ENCODE measurements at places on chromosomes 5 and 9.

DNA sequence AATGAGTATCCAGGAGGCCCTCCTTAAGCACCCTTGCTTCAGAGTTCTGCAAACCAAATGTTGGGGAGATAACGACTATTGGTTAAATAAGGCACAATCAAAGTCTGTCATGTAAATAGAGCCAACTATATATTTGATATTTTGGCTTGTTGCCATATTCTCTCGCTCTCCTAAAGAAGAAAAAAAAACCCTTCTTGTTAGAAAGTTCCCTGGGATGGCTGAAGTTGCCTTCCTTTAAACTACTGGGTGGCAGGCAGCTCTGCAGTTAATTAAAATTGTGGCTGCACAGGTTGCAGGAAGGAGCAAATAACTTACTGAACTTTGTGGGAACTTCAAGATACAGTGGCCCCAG lies 227.0 kb upstream of the ANKRD55 start:
- no peak for DNase-seq

GRCh38 chr5:21802869-21803490 lies 1050.2 kb downstream of the CDH12 start:
- DNase-seq, result no peak

- DNase-seq, result no peak
Observed at GRCh38 chr5:8714198-8714597, 831.7 kb downstream of the SEMA5A start.

DNA sequence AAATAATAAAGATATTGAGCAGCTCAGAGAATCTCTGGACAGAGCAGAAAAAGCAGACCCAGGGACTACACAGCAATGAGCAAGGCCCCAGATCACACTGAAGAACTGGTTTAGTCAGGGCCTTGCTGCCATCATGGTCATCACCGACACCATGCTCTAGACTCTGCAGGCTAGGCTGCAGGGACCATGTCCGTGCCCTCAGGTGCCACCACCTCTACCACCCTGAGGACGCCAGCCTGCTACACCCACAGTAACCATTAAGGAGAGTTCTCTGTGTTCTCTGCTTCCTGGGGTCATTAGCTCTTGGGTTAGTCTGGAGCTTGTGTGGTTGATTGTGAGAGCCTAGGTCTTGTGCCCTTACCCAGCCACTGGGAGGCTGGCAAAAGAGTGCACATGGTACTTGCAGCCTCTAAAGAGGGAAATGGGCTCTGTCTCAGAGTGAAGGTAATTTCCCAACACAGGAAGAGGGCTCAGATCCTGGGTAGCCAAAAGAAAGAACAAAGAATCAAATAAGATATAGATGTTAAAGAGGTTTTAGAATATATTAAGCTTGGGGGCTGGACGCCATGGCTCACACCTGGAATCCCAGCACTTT lies 31.9 kb upstream of the JADE2 start:
- DNase-seq, result no peak

GRCh38 chr5:34977934-34978613 lies 48.7 kb downstream of the DNAJC21 start:
- DNase-seq, result no peak

GRCh38 chr5:42496397-42497156 lies 73.3 kb downstream of the GHR start:
- DNase-seq, result no peak

- no peak for DNase-seq
Observed at GRCh38 chr5:96133341-96134079, 171.9 kb upstream of the ELL2 start.

GRCh38 chr9:134206311-134207300 lies 42.2 kb upstream of the RNU6ATAC start:
- no peak for DNase-seq

- no peak for DNase-seq
Observed at GRCh38 chr5:151670953-151671636, 15.6 kb downstream of the SPARC start.

DNA sequence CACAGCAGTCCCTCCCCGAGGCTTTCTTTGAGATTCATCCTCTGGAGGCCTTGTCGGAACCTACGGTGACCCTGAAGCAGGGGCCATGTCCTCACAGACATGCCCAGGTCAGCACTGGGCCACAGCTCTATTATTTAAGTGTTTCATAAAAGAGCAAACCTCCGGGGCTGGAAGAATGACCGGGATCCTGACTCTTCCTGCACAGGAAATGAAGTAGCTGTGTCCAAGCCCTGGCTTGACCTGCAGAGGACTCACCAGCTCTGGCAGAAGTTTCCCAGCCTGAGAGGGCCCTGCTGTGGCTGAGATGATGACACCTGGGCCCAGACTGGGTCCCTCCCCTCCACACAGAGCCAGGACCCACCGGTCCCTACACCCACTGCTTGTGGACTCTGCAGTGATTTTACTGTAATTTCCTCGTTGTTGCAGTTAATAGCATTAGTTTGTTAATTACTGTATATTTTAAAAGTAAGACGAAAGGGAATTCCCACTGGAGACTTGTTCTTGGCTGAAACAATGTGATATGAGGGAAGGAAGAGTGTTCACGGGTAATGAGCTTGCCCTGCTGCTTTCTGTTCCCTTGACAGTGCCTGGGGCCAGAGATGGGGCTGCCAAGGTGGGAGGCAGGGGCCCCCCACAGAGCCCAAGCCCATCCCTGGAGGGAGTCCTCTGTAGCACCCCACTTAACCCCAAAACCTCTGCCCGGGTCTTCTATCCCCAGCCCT lies 72.2 kb downstream of the PCDH1 start:
- DNase-seq, result no peak

- no peak for DNase-seq
Observed at GRCh38 chr5:157294407-157295091, 28.6 kb downstream of the CYFIP2 start.

DNA sequence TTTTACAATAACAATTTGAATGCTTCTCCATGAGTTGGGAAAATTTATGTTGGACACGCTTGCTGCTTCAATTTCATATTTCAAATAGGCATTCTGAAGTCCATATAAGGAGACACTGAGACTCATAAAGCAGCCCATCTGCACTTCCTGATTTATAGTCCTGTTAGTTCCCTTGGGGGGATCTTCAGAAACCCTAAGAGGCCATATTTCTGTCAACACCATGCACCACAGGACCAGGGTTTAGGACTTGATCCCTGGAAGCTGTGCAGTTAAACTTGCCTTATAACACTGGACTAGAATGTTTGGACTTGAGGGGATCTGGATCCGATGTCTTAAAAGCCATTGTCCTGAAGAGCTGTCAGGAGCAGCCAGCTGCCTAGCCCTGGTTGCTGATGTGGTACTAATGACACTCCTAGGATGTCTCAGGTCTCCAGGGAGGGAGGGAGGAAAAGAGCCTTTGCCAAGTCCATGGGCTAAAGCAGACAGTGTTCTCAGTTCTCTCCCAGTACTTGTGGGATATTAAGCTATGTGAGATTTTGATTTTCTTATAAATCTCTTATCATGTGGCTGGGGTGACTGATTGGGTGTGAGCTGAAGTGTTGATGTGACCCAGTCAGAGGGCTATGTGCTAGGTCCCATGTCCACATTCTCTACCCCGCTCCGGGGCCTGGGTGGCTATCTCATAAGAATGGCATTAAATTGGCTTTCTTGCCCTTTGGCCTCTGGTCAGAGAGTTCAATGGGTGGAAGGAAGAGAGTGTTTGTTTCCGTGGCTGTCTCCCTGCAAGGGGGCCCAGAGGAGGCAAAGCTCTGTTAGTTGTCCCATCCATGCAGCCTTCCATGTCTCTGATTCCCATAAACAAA lies 399.8 kb downstream of the OSTF1 start:
- no peak for DNase-seq

GRCh38 chr5:606526-607399 lies 5.4 kb upstream of the CEP72 start:
- DNase-seq, result no peak

- DNase-seq, result peak; percentile 97
Observed at GRCh38 chr9:36258208-36258995, at the start of gene GNE. Gene GNE (minus strand): TSS chr9:36258448. CDS start chr9:36249355, 9,093 bp downstream.

GRCh38 chr9:136059851-136060670 lies 35.0 kb downstream of the NACC2 start:
- DNase-seq, result no peak

DNA sequence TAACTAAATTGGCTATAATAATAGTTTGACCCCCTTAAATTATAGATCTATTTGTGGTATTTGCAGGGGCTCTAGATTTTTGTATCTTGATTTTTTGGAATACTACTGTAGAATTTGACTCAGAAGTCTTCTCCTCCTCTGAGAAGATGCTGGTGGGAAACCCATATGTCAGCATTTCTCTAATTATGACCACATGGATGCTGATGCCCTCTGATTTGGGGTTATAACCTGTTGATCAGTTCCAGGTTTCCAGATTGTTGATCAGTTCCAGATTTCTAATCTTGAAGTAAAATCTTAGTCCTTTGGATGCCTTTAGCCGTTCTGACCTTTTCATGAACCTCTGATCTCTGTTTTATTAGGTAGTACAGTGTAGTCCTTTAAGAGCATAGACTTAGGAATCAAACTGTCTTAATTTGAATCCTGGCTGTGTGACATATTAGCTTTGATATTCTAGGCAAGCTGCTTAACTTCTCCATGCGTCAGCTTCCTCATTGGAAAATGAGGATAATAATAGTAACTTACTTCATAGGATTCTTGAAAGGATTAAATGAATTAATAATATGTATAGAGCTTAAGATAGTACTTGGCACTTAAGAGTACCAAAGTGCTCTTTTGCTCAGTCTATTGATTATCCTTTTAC lies 8.1 kb downstream of the FSD1L start:
- no peak for DNase-seq

- no peak for DNase-seq
Observed at GRCh38 chr9:38015266-38015665, 53.8 kb downstream of the SHB start.

- DNase-seq, result peak; percentile 14
Observed at GRCh38 chr5:120457839-120458507, 6.1 kb upstream of the PRR16 start.

DNA sequence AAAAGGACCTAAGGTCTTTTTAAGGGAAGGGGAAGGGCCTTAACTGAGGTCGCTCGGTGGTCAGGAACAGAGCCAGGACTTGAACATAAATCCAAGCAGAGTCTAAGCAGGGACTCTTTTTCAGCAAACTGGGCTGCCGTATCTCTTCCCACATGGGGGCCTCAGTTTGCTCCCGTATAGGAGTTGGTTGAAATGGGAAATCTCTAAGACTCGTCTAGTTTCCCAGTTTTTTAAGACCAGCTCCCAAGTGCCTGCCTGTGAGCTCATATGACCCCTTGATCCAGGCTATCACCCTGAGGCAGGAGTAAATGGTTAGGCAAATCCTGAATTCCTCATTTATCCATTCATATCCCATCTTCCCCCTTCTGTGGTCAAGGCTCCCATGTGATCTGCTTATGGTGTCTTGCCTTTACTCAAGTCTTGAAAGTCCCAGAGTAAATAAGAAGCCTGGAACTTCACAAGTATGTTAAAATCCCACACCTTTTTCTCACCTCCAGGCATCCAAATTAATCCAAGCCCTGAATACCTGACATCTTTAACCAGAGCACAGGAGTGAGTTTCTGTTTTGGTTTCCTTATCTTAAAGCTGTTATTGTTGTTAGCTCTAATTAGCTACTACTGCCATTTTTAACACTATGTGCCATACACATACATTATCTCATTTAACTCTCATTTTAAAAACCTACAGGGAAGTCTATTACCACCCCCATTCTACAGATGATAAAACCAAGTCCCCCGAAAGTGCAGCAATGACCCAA lies 3.0 kb downstream of the ARSI start:
- no peak for DNase-seq

DNA sequence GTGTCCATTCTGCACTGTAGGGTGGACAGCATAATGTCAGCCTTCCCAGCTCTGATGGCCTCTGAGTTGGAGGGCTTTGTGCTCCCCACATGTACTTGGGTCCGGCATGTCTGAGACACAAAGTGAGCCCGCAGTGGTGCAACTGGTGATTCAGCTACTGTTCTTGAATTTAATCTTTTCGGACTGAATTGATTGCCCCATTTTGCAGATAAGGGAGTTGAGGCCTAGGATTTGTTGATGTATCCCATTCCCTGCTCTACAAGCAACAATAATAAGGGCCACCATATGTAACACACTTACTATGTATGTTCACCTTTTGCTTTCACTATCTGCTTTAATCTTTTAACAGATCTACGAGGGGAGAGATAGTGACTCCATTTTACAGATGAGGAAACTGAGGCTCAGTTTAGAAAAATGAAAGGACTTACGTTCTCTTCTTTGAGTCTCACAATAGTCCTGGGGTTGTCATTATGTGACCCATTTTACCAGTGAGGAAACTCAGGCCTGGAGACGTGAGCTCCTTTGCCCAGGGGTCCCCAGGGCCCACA lies 4.5 kb downstream of the GSN start:
- no peak for DNase-seq

GRCh38 chr5:77873239-77873638 lies 97.1 kb upstream of the TBCA start:
- no peak for DNase-seq

DNA sequence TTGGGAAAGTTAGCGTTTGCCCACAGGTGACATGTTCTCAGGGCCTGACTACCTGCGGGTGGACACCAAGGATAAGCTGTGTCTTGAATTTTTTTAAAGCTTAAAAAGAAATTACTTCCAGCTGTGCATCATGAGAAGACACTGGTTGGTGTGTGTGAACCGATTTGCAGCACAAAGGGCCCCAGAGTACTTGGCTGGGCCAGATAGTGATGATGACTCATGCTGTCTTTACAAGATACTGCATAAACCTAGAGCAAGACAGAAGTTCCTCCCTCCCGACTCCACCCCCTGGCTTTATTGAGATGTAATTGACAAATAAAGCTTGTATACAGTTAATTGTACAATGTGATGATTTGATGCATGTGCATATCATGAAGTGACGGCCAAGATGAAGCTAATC lies 212.8 kb downstream of the NXNL2 start:
- DNase-seq, result no peak

GRCh38 chr5:9239626-9240025 lies 306.2 kb downstream of the SEMA5A start:
- no peak for DNase-seq

GRCh38 chr5:54703565-54704255 lies 186.2 kb downstream of the SNX18 start:
- DNase-seq, result no peak

DNA sequence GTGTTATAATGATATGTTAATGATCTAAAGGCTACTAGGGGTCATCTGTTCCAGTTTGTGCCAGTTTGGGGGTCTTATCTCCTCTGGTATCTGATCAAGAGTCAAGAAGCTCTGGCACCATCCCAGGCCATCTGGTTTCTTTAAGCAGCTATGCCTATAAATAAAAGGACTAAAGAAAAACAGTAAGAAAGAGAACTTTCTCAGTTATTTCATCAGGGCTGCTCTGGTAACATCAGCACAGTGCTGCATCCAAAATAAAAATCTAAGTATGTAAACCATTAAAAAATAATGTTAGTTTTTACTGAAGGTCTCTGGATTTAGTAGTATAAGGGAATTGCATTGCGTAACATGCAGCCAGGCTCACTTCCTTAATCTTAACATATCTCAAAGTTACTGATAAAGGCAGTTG lies 185.0 kb downstream of the NR2F1-AS1 start:
- no peak for DNase-seq

- DNase-seq, result no peak
Observed at GRCh38 chr5:157162919-157163510, 3.0 kb downstream of the GARIN3 start.
